CD4-positive, alpha-beta T cell treated with Interleukin-6 at 100 ng/mL for 8 hours (primary cell): ENCODE measurements at places on chromosomes 3 and 15.

DNA sequence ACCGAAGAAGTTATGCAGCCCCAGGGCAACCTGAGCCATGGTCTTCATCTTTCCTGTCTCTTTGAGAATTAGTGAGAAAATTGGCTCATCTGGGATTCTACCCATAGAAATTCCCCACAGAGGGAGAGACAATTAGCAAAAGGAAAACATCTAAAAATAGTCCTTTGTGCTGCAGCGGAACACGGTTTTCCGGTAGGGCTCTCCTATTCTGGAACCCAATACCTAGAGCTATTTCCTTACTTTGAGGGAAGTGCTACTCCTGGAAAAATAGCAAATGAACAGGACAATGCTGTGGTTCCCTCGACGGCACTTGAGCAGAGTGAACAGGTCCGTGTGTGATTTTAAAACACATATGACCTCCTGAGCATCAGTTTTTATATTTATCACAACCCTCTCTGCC, 210.5 kb downstream of the FGF12 start:
- no peak for DNase-seq

- DNase-seq = no peak
Observed at GRCh38 chr3:103440539-103441203, 1005.9 kb downstream of the ZPLD1 start.

DNA sequence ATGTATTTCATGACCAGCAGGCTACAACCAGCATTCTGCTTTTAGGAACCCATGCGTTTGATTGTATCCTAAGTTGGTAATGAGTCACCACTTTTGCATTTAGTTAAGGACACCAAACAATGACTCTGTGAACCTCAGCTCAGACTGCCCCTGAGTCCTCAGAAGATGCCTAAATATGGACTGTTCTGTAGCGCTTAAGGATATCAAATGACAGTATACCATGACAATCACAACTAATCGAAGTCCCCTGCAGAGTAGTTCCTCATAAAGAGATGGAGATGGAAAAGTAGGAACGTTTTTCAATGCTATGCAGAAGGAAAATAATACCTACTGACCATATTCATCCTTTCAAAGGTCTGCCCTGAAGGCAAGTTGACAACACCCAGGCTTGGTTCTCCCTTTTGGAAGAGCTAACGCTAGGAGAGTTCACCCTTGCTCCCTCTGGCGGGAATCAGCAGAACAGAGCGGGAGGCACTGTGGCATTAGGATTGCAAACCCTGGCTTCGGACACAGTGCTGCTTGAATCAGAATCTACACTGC, 508.6 kb downstream of the FHIT start:
- no peak for DNase-seq

GRCh38 chr3:157533298-157534070, 30.3 kb upstream of the VEPH1 start:
- DNase-seq = no peak

DNA sequence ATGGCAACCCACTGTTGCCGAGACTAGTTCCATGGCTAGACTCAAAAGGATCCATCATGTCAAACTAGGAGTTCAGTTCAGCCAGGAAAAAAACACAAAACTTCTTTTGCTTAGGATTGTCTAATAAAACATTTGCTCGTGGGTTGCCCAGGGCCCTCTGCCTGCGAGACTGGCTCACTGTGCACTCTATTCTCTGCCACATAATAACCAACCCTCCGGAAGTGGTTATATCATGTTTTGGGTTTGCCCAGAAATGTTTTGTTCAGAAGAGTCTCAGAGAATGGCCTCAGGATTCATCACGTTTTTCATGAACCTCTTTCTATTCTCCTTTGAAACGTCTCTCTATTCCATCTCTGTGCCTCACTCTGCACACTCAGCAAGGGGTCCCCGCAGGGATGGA, 216.1 kb downstream of the SV2B start:
- DNase-seq = peak; percentile 23

- no peak for DNase-seq
Observed at GRCh38 chr15:67127965-67128364, 62.6 kb downstream of the SMAD3 start.

DNA sequence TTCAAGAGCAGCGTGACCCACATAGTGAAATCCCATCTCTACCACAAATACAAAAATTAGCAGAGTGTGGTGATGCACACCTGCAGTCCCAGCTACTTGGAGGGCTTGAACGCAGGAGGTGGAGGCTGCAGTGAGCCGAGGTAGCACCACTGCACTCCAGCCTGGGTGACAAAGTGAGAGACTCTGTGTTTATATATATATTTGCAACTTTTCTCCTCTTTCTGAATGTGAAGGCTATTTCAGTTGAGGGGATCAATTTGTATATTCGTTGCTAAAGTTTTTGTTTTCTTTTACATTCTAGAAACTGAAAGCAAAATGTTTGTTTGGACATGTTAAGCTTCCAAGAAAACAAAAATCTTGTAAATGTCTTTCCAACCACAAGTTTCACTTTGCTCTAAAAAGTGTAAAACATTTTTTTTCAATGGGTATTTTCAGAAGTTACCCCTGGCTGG, 29.8 kb upstream of the FAM98B start:
- no peak for DNase-seq

- DNase-seq = peak; percentile 55
Observed at GRCh38 chr15:74788683-74789151, 6.8 kb downstream of the CSK start.

- no peak for DNase-seq
Observed at GRCh38 chr15:67444100-67444499, 76.8 kb upstream of the C15orf61 start.

DNA sequence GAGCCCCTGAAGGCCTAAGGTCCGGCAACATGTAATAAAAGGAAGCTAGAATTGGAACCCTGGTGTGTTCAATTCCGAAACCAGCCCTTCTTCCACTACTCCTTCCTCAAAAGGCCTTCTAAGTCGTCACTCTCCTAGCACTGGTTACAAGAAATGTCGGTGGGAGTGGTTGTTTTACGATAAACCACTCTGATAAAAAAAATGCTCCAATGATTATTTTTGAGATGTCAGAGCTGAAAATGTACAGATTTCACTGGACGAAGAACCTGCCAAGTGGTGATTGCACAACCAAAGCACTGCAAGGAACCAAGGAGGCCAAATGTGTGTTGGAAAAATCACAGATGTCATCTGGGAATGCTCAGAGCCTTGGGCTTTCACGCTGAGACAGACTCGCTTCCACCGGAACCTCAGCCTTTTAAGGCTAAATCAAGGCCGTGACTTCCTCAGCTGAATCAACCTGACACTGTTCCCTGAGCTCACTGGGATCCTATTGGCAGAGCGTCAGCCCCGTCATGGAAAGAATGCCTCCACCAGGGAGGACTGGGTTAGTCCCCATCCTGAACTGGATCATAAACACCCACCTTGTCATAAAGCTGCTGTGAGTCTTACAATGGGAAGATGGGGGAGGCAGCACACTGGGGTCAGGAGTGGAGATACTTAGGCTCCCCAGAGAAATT, 108.1 kb upstream of the THBS1 start:
- no peak for DNase-seq
